Activated CD8-positive, alpha-beta T cell treated with anti-CD3 and anti-CD28 coated beads for 36 hours (primary cell): ENCODE measurements at places on chromosomes 7 and 10. TPM values are rescaled to one million over a fixed set of nuclear protein-coding genes. Genes with fewer than 3 reads are reported as not detected.
A peak's percentile ranks its signal among the peaks of the same experiment; 100 is the strongest.

GRCh38 chr7:92044148-92044547 lies 90.1 kb downstream of the CYP51A1 start:
- DNase-seq, result no peak

DNA sequence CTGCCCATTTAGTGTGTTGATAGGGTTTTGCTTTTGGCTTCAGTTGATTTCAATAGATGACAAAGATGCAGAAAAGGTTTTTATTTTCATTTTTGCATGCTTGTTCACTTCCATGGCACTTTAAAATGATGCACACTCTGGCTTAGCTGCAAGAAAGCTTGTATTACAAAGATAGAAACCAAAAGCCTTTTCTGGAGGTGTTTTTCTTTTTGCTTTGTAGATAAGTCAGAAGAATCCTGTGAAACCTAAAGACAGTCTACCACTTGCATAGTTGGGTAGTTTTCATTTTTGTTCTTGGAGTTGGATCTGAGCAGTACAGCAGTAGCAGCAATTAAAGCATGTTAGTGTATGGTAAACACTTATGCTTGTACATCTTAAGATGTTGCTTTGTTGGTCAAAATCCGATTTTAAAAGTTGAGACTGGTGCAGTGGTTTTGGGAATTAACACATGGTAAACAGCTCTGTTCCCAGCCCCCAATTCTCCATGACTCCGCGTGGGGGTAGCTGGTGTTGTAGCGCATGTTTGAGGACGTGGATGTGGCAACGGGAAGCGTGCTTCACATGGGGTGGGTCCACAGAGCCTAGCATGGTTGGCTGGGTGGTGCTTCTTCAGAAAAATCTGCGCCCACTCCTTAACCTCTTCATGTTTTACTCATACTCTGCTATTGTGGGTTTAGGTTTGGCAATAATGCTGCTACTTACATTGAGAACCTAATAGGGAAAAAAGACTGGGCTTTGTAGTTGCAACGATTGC lies 19.8 kb downstream of the CCNY start:
- peak; percentile 65 for DNase-seq

DNA sequence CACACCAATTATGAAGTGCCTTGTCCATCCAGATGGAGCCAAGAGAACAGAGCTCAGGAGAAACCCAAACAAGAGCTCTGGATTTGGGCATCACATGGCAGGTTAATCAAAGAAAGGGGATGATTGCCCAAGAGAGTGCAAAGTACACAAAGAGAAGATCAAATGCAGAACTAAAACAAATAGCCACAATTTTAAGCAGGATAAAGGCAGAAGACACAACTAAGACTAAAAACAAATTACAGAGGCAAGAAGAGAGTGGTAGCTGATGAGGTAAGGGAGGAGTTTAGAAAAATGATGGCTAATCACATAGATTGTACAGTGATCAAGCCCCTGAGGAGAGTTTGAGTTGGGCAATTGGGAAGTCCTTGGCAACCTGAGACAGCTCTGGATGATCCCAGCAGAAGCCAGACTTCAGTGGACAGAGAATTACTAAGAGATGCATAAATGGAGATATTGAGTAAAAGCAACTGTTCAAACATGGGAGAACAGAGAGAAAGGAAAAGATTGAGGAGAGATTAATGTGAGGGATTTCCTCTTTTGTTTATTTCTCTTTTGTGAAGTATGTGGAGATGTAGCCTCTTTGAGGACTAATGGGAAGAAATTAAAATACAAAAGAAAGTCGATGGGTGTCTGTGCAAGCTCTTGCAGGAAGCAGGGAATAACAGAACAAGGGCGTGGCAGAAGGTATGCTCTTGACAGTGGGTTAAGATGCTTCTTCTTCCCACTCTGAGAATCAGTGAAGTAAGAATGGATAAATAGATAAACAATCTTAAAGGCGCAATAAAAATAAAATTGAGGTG lies 101.9 kb downstream of the LRRN3 start:
- no peak for DNase-seq

DNA sequence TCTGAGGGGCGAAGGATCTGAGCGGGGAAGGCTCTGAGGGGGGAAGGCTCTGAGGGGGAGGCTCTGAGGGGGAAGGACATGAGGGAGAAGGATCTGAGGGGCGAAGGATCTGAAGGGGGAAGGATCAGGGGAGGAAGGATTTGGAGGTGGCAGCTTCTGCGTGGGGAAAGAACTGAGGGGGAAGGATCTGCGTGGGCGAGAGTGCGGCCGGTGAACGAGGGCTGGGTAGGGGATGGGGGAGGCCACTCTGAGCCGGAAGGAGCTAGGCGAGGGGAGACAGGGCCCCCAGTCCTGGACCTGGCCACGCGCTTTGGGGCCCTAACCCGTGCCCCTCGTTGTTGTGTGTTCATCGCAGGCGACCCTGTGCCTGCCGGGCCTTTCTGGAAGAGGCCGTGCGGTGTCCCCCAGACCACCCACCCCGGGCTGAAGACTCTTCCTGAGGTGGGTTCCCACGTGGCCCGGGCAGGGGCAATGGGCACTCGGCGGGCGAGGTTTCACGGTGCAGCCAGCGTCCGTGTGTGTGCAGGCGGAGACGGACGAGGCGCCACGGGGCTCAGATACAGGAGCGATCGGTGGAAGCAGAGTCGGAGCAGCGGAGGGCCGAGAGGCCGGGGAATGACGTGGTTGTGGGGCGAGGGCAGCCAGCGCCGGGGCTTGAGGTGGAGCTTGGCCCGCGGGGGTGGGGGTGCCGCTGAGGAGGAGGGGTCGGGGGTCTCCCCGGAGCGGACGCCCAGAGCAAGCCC lies 2.0 kb downstream of the CALY start:
- no peak for DNase-seq

DNA sequence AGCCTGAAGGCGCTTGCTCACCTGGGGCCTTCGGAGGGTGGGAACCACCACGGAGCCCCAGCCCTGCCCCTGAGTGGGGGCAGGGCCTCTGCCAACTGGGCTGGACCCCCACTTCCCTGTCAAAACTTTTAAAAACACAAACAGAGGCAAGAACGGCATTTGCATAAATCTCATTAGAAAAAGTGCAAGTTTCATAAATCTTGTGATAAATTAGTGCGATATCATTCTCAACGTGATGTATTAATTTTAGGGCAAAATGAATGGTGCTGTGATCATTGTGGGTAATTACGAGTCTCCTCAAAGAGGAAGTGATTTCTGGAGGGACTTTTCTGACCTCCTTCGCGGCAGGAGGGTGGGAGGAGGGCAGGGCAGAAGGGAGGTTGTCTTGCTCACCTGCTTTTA lies 98.3 kb downstream of the CDH23 start:
- peak; percentile 32 for DNase-seq

- DNase-seq, result no peak
Measured at GRCh38 chr7:95002775-95003174, 95.4 kb downstream of the PPP1R9A start.

DNA sequence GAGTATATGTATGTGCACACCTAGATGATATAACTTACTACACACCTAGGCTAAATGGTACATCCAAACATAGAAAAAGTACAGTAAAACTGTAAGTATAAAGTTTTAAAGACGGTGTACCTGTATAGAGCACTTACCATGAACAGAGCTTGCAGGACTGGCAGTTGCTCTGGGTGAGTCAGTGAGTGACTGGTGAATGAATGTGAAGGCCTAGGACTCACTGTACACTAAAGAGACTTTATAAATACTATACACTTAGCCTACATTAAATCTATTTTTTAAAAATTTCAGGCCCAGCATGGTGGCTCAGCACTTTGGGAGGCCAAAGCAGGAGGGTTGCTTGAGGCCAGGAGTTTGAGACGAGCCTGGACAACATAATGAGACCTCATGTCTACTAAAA lies 195.3 kb downstream of the FZD1 start:
- no peak for DNase-seq

DNA sequence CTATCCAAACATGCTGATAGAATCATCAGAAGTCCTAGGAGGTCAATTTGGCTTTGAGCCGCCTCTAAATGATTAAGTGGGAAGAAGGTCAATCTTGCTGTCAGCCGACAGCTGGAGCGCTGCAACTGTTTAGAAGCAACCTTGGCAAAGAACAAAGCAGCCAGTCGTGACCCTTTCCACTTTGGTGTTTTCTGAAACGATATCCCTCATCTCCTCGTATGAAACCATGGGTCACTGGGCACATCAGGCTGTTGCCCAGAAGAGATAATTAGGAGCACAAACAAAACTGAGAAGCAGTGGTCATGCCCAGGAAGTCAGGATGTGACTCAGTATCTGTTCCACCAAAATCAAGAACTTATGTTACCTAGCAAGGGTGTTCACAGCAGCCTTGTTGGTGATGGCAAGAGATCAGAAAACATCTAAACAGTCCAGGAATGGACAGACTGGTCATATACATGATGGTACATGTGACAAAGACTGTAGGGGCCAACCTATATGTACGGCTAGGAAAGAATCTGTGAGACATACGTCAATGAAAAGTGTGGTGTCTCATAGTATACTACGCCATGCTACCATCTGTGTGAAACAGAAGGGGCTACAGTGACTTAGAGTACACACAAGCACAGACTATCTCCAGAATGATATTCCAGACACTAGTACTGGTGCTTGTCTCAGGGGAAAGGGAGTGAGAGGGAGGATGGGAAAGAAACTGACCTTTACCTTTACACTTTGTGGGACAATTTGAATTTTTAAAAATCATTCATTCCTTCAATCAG lies 22.4 kb downstream of the STN1 start:
- DNase-seq, result no peak

- DNase-seq, result no peak
Measured at GRCh38 chr10:19578571-19578970, 237.7 kb upstream of the PLXDC2 start.

DNA sequence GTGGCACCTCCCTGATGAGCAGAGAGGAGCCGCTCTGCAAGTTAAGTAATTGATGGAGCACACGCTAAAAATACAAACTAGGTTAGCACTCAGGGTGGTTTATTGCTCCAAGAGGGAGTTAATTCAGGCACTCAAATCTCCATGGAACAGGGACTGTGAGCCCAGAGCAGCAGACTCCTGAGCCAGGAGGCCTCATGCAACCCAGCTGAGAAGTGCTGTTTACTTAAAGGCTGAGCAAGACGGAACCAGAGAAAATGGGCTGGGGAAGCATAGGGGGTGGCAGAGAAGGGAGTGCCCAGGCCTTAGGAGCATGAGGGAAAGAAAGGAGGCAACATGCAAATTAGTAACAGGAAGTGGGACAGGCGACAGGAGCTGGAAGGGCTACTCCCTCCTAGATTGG lies 174.1 kb downstream of the KCNMA1 start:
- no peak for DNase-seq

- peak; percentile 87 for DNase-seq
Measured at GRCh38 chr7:137656227-137656849, 190.4 kb downstream of the DGKI start.

DNA sequence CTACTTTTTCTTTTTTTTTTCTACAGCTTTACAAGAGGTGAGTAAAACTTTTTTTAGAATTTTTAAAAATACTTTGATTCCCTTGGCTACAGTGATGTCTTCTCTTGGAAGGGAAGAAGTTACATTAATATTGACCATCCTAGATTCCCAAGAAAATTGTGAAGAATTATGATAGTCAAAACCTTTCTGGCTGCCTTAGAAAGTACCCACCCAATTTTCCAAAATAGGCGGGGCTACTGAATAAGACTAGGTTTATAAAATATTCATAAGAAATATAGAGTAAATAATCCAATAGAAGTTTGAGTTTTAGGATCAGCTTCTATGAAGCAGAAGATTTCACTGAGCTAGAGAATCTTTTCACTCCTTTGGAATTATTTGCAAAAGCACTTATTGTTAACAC lies 3.0 kb downstream of the COL1A2 start:
- no peak for DNase-seq

DNA sequence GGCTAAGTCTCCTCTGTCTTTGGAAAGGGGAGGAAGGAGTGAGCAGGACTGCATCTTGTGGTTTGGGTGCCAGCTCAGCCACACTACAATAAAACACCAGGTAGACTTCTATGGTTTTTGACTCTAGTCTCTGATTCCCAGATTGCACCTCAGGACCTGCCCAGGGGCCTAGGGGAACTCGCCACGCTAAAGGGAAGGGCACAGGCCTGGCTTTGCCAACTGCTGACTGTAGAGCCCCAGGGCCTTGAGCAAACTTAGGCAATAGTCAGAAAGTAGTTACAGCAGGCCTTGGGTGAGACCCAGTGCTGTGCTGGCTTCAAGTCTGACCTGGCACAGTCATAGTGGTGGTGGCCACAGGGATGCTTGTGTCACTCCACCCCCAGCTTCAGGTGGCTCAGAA lies 24.2 kb upstream of the PRR15 start:
- DNase-seq, result no peak

DNA sequence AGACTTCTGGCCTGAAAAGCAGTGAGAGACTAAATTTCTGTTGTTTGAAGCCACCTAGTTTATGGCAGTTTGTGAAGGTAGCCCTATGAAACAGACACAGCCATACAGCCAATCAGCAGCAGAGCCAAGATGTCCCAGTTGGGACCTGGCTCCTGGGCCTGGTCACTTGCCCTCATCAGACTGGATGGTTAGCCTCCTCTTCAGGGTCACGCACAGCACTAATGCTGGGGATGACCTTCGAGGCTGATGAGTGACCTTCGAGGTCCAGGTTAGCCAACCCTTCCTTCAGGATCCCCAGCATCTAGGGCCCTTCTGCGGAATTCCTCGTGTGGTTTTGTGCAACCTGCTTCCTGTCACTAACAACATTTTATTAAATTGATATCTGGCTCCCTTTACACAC lies 229.7 kb downstream of the FANK1 start:
- DNase-seq, result no peak

- no peak for DNase-seq
Measured at GRCh38 chr7:39132306-39132705, 154.6 kb downstream of the POU6F2 start.

GRCh38 chr7:99019523-99020412 lies 124.1 kb downstream of the SMURF1 start:
- DNase-seq, result no peak

Gene URGCP
- 19.4 TPM for total RNA-seq

Gene GALNT17
- not detected for total RNA-seq

Gene NKX6-2
- total RNA-seq, result not detected
